Stimulated activated CD4-positive, alpha-beta T cell treated with anti-CD3 and anti-CD28 coated beads, TNF-alpha, amount 100 ng/mL, for 24 hours (primary cell): ENCODE measurements at places on chromosomes 4 and X.
A peak's percentile ranks its signal among the peaks of the same experiment; 100 is the strongest.

- DNase-seq, result no peak
Measured at GRCh38 chrX:56790778-56791177, 61.7 kb downstream of the NBDY start.

DNA sequence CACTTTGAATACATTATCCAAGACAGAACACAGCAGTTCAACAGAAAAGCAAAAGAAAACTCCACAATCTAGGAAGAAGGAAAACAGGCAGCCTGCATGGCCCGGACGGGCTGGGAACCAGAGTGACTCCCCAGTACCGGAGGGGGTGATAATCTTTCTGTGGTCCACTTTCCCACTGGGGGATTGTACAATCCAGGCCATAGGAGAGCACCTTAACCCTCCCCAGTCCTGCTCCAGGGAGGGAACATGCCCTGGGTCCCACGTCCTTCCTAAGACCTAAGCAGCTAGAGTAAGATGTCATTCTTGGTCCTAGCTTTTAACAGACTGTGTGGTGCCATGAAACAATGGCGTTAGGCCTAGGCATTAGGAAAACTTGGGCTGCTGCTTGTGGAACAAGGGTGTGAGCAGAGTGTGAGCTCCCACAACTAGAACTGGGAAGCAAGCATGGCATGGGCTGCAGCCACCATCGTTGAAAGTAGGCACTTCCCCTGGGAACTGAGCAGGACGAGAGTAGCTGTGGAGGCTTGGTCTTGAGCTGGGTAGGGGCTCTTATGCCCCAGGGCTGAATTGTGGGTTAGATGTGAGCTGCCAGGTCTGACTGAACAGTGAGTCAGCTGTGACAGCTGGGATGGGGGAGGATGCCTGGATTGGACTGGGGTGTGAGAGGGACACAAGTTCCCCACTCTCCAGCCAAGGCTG, 42.4 kb downstream of the NAT8L start:
- DNase-seq, result no peak

DNA sequence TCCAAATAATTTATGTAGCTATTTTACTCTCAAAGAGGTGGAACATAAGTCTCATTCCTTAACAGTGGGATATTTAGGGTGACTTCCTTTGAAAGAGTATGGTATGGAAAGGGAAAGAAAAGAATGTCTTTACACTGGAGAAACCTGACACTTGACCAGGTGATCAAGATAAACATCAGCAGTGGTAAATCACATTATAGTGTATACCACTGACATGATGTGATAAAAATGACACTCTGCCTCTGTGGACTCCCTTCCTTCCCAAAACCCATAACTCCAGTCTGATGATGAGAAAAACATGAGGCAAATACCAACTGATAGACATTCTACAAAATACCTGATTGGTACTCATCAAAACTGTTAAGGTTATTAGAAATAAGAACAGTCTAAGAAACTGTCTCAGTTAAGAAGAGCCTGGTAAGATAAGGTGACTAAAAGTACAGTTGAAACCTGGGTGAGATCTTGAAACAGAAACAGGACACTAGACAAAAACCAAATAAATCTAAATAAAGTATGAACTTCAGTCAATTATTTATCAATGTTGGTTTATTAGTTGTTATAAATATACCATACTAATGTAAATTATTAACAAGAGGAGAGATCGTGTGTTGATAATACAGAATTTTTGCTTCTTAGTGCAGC, 144.2 kb upstream of the PCDH18 start:
- no peak for DNase-seq

DNA sequence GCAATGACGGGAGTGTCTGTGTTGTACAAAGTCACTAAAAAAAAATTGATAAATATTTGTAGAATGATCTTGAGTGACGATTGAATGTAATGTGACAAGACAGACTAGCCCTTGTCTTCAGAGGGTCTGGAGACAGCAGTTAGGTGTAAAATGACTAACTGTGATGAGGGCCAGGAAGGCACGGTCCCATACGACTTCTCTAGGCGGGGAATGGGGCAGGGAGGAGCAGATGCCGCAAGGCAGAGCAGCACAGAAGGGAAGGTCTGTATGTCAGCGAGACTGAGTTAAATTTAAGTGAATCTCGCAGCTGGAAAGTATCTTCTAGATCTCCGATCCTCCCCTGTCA, 405 bp downstream of the CENPE start:
- no peak for DNase-seq

DNA sequence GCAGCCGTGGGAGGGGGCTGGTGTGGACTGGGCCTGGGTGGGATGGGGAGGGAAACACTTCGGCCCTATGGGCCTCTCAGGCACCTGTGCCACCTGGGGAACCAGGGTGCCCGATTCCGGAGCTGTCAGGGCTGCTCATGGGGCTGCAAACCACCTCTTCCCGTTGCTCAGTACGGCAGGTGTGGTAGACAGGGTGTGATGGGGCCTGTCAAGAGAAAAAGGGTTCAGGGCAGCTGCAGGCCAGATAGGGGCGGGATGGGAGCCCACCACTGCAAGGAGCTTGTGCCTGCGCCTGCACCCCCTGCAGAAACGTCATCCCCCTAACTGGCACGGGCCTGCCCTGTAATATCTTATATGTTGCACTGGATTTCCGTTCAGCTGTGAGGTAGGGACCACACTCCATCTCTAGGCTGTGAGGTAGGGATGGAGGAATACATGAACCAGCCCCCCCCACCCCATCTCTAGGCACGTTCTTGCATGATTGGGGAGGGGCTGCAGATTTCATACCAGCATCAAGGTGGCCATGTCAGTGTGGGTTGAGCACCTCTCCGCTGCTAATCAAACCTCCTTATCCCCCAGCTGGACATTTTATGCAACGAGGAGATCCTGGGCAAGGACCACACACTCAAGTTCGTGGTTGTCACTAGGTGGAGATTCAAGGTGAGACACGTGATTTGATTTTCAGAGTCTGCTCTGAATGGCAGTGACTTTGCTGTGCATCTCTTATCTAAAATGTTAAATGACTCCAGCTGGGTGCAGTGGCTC, 59.0 kb downstream of the PCGF3 start:
- no peak for DNase-seq

- no peak for DNase-seq
Measured at GRCh38 chr4:7466904-7467303, 32.2 kb upstream of the PSAPL1 start.

DNA sequence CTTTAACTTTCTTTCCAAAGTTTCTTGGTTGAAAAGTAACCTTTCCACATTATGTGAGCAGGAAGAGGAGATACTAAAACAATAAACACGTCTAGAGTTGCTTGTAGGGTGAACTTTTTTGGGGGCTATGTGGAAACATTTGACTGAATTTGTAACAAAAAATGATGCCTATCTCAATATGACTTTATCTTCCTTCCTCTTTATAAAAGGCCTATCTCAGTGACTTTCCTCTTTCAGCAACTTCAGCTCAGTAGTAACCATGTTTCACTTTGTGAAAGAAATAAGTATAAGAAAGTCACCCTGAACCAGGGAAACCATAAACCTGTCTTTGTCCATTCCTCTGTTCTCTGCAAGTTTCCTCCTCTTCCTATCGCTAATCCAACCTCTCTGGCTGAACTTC, 124.7 kb upstream of the TMEM164 start:
- DNase-seq, result no peak

DNA sequence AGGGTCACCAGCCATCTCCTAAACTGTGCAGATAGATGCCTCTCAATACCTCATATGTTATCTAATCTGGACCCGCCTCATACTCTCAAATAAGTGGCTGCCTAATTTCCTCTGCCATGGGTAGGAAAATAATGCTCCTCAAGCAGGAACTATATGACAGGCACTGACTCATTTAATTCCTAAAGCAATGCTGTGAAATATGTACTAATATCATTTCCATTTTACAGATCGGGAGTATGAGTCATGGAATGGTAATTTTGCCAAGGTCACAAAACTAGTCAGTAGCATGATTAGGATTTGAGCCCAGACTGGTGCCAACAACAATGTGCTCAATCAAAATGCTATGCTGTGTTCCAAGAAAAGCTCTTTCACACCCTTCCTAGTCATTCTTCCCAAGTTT, 3.0 kb upstream of the NXT2 start:
- no peak for DNase-seq

DNA sequence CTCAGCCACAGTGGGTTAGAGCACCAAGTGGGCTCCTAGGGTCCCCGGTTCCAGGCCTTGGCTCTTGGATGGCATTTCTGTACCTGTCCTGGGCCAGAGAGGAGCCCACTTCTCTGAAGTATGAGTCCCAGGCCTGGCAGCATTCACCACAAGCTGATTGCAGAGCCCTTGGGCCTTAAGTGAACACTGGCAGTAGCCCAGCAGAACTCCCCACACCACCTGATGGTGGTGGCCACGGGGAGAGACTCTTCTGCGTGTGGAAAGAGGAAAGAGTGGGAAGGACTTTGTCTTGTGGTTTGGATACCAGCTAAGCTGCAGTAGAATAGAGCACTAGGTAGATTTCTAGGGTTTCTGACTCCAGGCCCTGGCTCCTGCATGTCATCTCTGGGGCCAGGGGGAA, 104.8 kb downstream of the DLG3 start:
- DNase-seq, result no peak

GRCh38 chrX:153781428-153782047, 697 bp downstream of the SRPK3 start:
- no peak for DNase-seq

GRCh38 chrX:25206778-25207177, 191.0 kb upstream of the ARX start:
- no peak for DNase-seq

DNA sequence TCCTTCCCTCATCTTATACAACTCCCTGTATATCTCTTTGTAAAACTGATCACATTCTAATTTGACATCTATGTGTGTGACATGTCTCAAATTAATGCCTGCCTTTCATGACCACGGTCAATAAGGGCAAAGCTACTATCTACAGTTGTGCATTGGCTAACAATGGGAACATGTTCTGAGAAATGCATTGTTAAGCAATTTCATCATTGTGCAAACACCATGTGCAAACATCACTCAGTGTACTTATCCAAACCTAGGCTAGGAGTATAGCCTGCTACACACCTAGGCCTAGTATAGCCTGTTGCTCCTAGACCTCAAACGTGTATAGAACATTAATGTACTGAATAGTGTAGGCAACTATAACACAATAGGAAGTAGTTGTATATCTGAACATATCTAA, 95.0 kb downstream of the BANK1 start:
- no peak for DNase-seq

GRCh38 chr4:80393970-80394250, 58.4 kb downstream of the CFAP299 start:
- no peak for DNase-seq

GRCh38 chr4:186693159-186693815, 30.4 kb downstream of the FAT1 start:
- DNase-seq, result no peak

DNA sequence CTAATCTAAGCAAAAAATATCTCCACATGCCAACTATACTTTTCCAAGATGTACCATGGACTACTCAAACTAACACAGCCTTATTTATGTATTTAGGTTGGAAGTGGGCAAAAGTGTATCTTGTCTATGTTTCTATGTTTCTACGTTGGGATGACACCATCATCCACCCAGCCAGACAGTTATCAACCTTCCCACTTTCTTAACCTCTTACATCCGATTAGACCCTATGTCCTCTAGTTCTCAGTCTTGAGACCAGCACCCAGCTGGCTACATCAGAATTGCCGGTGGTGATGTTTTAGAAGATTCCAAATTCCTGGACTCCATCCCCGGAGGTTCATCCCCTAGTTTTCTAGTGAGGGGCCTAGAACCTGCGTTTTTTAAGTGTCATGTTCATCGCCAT, 1.0 kb upstream of the AASDH start:
- DNase-seq, result no peak

DNA sequence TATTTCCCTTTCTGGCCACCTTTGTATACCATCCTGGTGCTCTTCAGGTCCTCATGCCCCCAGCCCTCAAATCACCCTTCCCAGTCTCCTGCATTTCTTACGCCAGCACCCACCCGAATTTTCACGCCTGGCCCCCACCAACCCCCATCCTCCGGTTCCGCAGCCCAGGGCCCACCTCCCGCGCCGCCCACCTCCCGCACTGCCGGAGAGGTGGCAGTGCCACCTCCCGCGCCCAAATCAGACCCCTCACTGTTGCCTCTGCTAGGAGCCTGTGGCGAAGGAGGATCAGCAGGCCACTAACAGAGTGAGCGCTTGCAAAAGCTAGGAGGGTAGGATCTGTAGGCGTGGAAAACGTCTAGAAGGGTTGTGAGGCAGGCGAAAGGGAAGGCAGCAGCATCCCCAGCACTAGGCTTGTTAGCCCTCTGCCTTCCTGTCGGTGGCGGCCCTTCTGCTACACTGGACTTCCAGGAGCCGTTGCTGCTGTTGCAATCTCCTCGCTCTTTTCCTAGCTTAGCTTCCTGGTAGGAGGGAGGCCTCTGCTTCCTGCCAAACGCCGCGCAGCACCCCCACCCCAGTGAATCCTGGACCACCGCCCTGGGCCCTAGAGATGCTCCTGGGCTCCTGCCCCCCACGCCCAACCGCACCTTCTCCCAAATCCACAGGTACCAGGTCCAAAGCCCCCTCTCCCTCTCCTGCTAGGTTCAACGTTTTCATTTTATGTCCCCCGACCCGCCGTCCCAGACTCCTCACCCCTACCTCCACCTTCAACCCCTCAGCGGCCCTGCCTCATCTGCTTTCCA, 51.0 kb downstream of the SPIN2B start:
- no peak for DNase-seq

GRCh38 chr4:184756399-184756798, 22.5 kb upstream of the CENPU start:
- no peak for DNase-seq

DNA sequence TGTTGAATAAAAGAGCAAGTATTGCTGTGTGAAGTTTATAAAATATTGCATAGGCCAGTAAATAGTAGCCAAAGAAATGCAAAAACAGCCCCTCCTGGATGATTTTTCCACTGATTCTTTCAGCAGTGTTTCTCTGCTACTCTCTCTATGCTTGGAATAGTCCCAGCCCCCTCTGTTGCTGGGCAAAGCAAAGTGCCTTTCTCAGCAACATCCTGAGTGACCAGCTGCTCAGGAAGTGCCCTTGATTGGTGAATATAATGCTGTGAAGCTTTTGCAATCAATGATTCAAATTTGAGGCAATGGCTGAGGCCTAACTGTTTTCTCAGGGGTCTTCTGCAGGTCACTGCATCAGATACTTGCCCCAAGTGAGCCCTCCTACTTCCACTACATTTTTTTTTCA, 656.7 kb downstream of the ZNF674 start:
- DNase-seq, result no peak

- no peak for DNase-seq
Measured at GRCh38 chrX:150581093-150581775, 12.8 kb downstream of the MTM1 start.

DNA sequence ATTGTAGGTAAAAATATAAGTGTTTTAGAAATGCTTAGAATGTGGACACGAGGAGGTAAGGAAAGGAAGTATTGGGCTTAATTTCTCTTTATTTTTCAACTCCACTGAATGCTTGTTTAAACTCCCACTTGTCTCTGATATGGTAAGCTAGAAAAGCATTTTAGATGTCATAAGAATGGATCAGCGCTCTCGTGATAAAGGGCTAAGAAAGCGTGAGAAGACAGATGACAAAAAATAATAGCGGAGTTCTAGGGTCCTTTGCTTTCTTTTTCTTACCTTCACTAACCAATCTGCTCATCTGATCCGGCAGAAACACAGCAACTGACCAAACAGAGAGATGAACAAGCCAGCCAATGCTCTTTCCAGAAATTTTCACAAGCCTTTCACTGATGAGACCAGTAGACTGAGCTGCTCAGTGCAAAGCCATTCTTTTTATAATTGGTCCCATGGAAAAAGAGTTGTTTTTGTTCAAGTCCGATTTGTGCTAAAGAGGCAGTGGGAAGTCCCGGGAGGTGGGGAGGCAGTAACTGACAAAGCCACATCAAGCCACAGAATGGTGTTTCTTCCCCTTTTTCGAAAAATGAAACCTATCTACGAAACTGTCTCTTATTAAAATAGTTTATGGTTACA, at the start of gene TASL:
Gene TASL, minus strand, starts transcription at position 405 of the 630 bp plus-strand sequence. CDS start 17,411 bp downstream, outside the sequence.
- DNase-seq, result peak; percentile 3
